GM12892 (cell line): ENCODE measurements at places on chromosomes 4 and X.

GRCh38 chrX:6981718-6982406 is 165.7 kb upstream of the STS start:
- DNase-seq = no peak

DNA sequence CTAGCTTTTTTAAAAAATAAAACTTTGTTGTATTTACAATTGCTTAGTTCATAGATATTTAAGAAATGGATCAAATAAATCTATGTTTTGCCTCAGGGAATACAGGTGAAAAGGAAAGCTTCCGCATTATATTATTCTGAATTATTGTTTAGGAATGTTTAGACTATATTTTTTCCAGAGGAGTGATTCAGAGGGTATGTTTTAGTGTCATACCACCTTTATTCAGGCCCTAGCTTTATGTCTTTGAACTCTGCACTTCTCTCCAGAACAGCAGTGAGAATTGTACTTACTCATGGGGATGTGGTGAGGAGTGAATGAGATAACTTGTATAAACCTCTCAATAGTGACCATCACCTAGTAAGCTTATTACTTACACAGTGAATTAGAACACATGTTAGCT is 14.0 kb downstream of the SLIT2 start:
- no peak for DNase-seq

DNA sequence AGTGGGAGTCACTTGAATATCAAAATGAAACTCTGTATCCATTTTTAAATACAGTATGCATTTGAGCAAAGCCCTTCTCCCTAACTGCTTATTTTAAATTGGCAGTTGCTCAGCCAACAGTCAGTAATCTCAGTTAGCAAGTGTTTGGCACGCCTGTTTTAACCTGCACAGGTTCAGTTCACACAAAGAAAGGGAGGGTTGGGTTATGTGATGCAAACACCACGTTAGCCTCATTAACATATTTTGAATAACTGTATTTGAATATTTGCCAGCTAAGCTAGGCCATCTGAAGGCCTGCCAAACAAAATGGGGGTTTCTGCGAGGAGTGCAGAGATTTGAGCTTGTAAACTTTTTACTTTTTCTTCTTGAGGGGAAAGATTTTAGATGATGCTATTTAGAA is 19.8 kb downstream of the GAB1 start:
- DNase-seq = no peak

GRCh38 chr4:7410446-7410845 is 24.3 kb downstream of the PSAPL1 start:
- no peak for DNase-seq

GRCh38 chr4:91298156-91298700 is 1005.5 kb upstream of the GRID2 start:
- DNase-seq = no peak

DNA sequence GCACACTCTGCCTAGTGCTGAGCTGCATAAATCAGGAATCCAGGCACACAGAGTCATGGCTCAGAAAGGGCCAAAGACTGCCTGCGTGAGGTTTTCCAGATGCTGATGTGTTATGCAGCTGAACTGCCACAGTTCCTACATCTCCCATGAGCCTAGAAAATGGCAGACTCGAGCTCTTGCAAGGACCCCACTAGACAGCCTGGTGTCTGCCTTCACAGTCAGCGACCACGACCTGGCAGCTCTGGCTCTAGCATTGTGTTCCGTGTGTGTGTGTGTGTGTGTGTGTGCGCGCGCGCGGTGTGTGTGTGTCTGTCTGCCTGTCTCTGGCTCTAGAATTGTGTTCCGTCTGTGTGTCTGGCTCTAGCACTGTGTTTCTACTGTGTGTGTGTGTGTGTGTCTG is 203.6 kb upstream of the AGTR2 start:
- no peak for DNase-seq

DNA sequence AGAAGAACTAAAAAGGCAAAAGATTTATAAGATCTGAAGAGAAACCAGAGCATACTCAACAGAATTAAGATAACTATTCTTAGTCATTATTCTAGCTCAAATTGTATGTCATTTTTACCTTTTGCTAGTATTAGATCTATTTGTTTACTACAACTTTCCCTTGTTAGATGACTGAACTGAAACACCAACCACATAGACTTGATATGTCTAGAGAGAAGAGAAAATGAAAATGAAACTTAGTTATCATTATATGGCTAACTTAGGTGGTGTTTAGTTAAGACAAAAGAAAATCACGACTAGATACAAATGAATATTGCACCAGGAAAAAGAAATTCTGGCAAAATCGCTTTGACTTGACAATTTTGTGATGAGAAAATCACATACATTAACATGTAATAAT is 690.8 kb downstream of the PCDH18 start:
- no peak for DNase-seq

GRCh38 chr4:78179196-78179595 is 122.1 kb downstream of the FRAS1 start:
- no peak for DNase-seq

DNA sequence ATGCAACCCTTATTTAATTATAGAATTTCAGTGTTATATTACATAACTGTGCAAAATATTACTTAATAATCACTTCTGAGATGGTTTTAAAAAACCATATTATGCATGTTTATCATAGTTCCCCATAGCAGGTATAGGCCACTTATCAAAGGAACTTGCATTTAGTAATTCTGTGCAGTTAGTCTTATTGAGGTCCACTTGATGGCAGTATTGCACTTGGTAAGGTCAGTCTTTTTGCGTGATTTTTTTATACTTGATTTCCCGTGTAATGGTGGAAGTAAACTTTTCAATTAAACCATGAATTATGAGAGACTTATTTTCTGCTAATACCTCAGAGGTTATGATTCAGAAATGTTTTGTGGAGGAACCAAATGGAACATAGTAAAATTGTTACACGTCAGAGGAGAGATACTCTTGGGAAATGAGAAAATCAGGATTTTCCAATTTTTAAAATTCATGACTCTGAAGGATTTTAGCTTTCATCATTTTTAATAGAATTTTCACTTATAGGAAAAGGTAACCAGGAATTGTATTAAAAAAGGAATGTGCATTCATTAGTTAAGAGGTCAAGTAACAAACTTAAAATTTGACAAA is 230.0 kb downstream of the CCSER1 start:
- no peak for DNase-seq

GRCh38 chr4:71771613-71772012 is 12.3 kb downstream of the GC start:
- no peak for DNase-seq

GRCh38 chr4:8115916-8116315 is 42.7 kb downstream of the ABLIM2 start:
- no peak for DNase-seq

GRCh38 chr4:108396900-108397497 is 223.4 kb upstream of the RPL34 start:
- DNase-seq = no peak

- DNase-seq = no peak
These were observed 151.8 kb downstream of the TSPAN5 start for GRCh38 chr4:98506462-98507132.

DNA sequence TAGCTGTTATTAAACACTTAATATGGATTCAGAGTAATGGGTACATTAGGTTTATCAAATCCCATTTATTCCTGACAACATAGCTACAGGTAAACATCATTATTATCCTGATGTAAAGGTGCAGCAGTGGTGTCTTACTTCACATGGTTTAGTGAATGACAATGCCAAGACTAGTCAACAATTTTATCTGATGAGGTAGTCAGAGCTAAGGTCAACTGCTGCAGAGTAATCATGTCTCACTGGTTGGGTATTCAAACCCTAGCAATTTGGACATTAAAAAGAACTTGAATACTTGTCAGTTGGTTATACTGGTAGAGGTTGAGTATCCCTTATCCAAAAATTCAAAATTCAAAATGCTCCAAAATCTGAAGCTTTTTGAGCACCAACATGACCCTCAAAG is 117.6 kb downstream of the MAB21L2 start:
- no peak for DNase-seq

GRCh38 chr4:112128452-112128851 is 16.8 kb upstream of the FAM241A start:
- no peak for DNase-seq

GRCh38 chr4:119898211-119898610 is 168.4 kb downstream of the MAD2L1 start:
- no peak for DNase-seq

DNA sequence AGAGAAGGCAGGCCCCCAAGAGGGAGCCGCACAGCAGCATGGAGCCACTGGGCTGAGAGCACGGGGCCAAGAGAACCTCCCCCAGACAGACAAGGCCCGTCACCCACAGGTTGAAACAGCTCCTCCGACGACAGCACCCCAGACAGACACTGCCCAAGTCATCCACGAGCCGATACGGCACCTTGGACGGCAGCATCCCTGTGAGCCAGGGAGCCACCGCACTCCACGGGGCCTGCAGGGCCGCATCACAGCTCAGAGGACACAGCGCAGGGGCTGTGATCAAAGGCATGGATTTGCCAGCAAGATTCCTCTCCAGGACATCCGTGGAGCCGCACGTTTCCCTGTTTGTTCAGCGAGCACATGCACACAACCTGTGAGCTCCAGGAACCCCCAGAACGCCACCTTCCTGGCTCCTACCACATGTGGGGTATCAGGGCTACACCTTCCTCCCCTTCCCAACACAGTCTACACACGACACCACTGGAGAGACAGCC is 3.9 kb downstream of the CTBP1 start:
- no peak for DNase-seq

DNA sequence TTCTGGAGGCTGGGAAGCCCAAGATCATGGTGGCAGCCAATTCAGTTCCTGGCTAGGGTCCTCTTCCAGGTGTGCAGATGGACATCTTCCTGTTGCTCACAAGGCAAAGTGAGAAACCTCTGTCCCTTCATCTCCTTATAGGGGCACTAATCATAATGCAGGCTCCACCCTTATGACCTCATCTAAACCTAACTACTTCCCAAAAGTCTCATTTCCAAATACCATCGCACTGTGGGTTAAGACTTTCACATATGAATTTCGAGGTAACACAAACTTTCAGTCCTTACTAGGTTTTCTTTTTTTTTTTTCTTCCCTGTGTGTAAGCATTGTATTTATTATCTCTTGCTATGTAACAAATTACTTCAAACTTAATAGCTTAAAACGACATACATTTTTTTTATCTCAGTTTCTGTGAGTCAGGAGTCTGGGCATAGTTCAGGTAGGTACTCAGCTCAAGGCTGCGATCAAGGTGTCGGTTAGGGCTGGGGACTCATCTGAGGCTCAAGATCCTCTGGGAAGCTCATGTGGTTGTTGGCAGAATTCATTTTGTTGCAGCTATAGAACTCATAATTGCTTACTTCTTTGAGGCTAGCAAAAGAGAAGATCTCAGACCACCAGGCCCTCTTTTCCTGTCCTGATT is 204.7 kb upstream of the STK26 start:
- DNase-seq = no peak

GRCh38 chr4:67475155-67475554 is 70.1 kb downstream of the CENPC start:
- DNase-seq = no peak

GRCh38 chr4:60215906-60216305 is 984.2 kb upstream of the ADGRL3 start:
- DNase-seq = no peak

DNA sequence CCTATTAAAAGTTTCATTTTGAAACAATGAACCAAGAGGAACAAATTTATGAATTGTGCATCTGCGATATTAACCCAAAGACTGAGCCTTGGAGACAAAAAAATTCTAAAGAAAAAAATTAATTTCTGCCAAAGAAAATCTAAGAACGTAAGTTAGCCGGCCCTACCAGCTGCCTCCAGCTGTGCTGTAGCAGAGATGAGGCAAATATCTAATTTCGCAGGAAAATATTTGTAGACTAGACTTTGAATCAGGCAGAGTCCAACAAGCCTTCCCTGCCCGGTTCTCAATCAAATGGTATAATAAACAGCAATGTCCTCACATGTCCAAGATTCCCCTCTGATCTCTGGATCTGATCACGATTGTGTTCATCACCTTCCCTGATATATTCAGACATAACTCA is 21.2 kb upstream of the SMIM20 start:
- DNase-seq = no peak

DNA sequence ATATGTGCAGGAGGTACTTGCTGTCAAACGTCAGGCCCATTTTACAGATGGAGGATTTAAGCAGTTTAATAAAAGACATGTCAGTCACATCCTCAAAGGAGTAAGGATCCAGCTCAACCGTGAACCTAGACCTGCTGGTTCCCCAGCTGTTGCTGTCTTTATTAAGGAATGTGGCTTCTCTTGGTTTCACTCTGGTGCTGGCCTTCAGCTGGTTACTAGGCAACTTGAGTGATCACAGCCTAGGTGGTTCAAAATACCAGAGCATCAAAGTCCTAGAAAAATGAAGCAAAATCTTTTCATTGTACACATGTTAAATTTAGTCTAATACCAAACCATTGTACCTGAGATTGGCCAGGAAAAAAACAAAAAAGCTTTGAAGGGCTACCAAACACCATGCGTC is 32.7 kb upstream of the GLRA2 start:
- no peak for DNase-seq

GRCh38 chr4:95410387-95410977 is 138.3 kb downstream of the UNC5C start:
- DNase-seq = no peak

DNA sequence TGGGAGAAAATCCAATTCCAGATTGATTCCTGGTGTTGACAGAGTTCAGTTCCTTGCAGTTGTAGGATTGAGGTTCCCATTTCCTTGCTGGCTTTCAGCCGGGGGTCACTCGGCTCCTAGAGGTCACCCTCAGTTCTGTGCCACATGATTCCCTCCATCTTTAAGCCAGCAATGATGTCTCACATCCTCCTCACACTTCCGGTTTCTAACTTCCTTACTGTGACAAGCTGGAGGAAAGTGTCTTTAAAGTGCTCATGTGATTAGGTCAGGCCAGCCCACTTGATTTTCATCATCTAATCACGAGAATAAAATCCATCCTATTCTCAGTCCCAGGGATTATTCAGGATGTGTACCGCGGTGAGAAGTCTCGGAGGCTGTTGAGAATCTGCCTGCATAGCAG is 19.4 kb upstream of the SMIM31 start:
- DNase-seq = no peak

- DNase-seq = no peak
These were observed 45.5 kb upstream of the XIAP start for GRCh38 chrX:123814343-123814742.

GRCh38 chr4:16270454-16271328 is 44.4 kb upstream of the TAPT1 start:
- DNase-seq = no peak

GRCh38 chr4:41287852-41288251 is 31.1 kb downstream of the UCHL1 start:
- no peak for DNase-seq

DNA sequence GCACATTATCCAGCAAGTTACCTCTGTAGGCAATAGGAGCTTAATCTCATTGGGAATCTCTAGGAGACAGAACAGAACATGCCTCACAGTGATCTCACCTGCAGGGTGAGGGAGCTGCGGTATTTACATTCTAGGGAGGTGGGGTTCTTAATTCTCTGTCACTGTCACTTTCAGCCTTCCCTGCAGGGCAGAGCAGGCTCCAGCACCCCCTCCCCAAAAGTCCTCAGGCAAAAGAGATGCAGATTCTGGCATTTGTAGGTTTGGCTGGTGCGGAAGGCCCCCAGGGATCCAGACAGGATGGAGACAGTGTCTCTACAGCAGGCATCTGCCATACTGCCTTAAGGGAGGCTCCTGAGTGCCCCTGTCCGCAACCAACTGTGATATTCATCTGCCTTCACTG is 166.4 kb upstream of the ATP6AP2 start:
- no peak for DNase-seq
